Neural crest cell (in vitro differentiated cells): ENCODE measurements at places on chromosomes 12 and 14. TPM values are rescaled to one million over a fixed set of nuclear protein-coding genes. Genes with fewer than 3 reads are reported as not detected.
A peak's percentile ranks its signal among the peaks of the same experiment; 100 is the strongest.

GRCh38 chr12:104456950-104457745 is 400 bp downstream of the CHST11 start:
- H3K36me3 ChIP-seq, result no peaks in the 10 kb centered on the region
- peaks cover 40% of the 10 kb centered on the region for H3K4me1 ChIP-seq
- H3K4me3 ChIP-seq, result peak overlapping the region; percentile 95
- peak; percentile 57 for DNase-seq

- H3K27ac ChIP-seq, result no peak overlapping the region
- H3K4me1 ChIP-seq, result no peaks in the 10 kb centered on the region
- peaks cover 2% of the 10 kb centered on the region for H3K36me3 ChIP-seq
- DNase-seq, result no peak
- no peak overlapping the region for H3K4me3 ChIP-seq
Observed at GRCh38 chr14:50926851-50927386, 17.4 kb downstream of the PYGL start.

GRCh38 chr14:76055330-76055729 is 69.8 kb downstream of the IFT43 start:
- no peak for DNase-seq
- no peak overlapping the region for H3K4me3 ChIP-seq
- peaks cover 5% of the 10 kb centered on the region for H3K36me3 ChIP-seq
- no peak overlapping the region for H3K27ac ChIP-seq
- no peaks in the 10 kb centered on the region for H3K27me3 ChIP-seq
- H3K4me1 ChIP-seq, result peaks cover 4% of the 10 kb centered on the region

GRCh38 chr12:69688471-69689427 is 10.4 kb downstream of the BEST3 start:
- peak overlapping the region; percentile 50 for H3K27ac ChIP-seq
- H3K4me3 ChIP-seq, result no peak overlapping the region
- DNase-seq, result peak; percentile 8
- peaks cover 27% of the 10 kb centered on the region for H3K4me1 ChIP-seq
- H3K36me3 ChIP-seq, result no peaks in the 10 kb centered on the region

DNA sequence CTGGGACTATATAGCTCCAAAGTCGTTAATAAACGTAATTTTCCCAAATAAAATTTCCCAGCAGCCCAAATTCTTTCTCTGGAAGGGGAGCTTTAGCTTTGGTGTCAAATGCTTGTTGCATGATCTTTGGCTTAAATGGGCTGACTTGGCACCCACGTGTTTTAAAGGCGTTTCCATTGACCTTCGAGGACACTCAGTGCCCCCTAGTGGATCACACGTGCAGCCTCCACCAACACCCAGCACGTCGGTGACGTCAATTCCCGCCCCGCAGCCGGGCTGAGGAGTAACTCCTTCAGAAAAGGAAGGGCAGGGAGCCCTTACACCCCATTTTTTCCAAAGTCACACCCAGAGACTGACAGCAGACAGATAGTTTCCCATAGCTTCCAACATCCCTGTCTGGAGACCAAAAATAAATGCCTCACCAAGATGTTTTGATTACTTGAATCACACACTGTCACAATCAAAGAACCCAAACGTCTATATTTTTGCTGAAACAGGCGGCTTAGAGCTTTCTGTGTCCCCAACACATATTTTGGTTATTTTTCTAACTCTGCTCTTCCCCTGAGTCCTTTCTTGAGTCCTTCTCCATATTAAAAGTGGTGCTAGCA is 707.9 kb downstream of the AACS start:
- no peaks in the 10 kb centered on the region for H3K4me1 ChIP-seq
- H3K4me3 ChIP-seq, result no peak overlapping the region
- H3K27ac ChIP-seq, result no peak overlapping the region
- peaks cover 8% of the 10 kb centered on the region for H3K36me3 ChIP-seq
- peak; percentile 5 for DNase-seq

GRCh38 chr14:24613747-24614146 is 4.3 kb upstream of the GZMH start:
- H3K27ac ChIP-seq, result no peak overlapping the region
- no peak overlapping the region for H3K4me3 ChIP-seq
- no peaks in the 10 kb centered on the region for H3K4me1 ChIP-seq

DNA sequence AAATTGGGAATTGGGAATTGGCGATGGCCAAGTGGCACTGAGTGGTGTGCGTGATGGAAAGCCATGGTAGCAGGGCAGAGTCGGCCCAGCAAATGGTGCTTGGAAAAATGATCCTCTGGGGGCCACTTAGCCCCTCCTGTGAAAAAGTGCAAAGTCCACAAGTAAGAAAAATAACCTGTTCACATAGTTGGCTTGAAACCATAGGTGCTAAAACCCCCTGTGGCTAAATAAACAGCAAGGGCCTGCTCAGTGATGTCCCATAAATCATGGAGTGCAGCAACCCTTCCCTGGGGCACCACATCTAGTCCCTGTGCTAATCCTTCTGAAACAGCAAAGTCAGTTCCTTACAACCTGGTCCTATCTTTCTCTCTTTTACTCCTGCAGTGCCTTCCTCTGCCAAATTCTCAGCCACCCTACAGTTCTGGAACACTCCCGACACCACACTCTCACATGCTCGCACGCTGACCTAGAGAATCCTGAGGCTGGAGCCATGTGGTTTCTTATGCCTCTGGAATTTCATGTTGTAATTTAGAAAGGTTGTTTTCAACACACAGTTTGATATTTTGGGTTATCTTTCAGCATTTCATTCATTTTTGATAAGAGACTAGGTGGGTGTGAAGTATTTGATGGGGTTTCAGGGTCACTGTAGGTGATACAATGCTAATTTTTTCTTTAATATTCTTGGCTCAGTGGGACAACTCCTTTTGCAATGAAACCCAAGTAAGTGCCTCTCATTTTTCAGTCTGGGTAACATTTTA is 123.6 kb downstream of the SMOC1 start:
- DNase-seq, result no peak
- H3K36me3 ChIP-seq, result peaks cover 64% of the 10 kb centered on the region
- no peak overlapping the region for H3K27ac ChIP-seq
- H3K4me1 ChIP-seq, result peaks cover 66% of the 10 kb centered on the region
- no peaks in the 10 kb centered on the region for H3K27me3 ChIP-seq

DNA sequence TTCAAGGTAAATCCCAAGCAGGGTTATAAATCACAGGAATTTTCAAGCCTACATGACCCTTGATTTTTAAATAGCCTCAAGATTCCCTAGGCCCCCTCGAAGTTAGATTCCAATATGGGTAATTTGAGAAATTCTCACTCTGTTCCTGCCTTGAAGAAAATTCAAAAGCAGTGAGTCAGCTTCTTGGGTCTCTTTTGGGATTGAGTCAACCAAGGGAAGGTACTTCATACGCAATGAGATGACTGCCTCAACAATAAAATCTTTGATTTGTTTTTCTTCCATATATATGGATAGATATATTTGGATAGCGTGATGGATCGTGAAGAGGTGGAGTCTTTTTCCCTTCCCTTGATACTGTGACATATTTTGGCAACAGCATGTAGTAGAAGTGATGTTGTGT is 180.4 kb upstream of the ATP2B1 start:
- no peak for DNase-seq
- H3K36me3 ChIP-seq, result peaks cover 3% of the 10 kb centered on the region
- H3K27ac ChIP-seq, result no peak overlapping the region
- no peaks in the 10 kb centered on the region for H3K27me3 ChIP-seq
- no peak overlapping the region for H3K4me3 ChIP-seq

GRCh38 chr12:93766796-93767523 is 89.8 kb downstream of the CRADD start:
- no peaks in the 10 kb centered on the region for H3K36me3 ChIP-seq
- no peak for DNase-seq
- H3K4me1 ChIP-seq, result peaks cover 43% of the 10 kb centered on the region
- H3K27ac ChIP-seq, result no peak overlapping the region
- H3K27me3 ChIP-seq, result no peaks in the 10 kb centered on the region

DNA sequence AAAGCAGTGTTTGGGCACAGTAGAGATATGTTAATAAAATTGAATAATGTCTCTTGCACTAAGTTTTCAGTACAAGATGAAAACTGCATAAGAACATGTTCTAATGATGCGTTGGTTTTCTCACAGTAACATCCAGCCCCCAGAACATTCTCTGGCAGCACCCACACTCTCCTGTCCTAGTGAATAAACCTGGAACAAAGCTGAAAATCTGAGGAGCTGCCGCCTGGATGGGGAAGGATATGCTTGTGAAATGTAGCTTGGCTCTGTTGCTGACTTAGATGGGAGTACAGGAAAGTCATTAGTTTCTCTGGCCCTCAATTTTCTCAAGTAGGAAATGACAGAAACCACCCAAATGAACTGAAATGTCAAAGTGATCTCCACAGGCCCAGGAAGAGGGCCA is 323.8 kb downstream of the APAF1 start:
- H3K4me1 ChIP-seq, result no peaks in the 10 kb centered on the region
- no peaks in the 10 kb centered on the region for H3K27me3 ChIP-seq
- H3K36me3 ChIP-seq, result no peaks in the 10 kb centered on the region
- no peak for DNase-seq
- no peak overlapping the region for H3K4me3 ChIP-seq

- DNase-seq, result no peak
- H3K27me3 ChIP-seq, result no peaks in the 10 kb centered on the region
- no peaks in the 10 kb centered on the region for H3K36me3 ChIP-seq
- H3K27ac ChIP-seq, result no peak overlapping the region
Observed at GRCh38 chr12:99386907-99387306, 260.6 kb upstream of the GARIN6 start.

- H3K4me1 ChIP-seq, result no peaks in the 10 kb centered on the region
- peaks cover 2% of the 10 kb centered on the region for H3K36me3 ChIP-seq
- H3K27ac ChIP-seq, result no peak overlapping the region
- no peaks in the 10 kb centered on the region for H3K27me3 ChIP-seq
Observed at GRCh38 chr12:83224012-83224411, 537.3 kb downstream of the TMTC2 start.

- no peaks in the 10 kb centered on the region for H3K36me3 ChIP-seq
- peaks cover 5% of the 10 kb centered on the region for H3K4me1 ChIP-seq
- peaks cover 3% of the 10 kb centered on the region for H3K27me3 ChIP-seq
- H3K27ac ChIP-seq, result no peak overlapping the region
Observed at GRCh38 chr12:50043854-50044253, 13.5 kb upstream of the ASIC1 start.

DNA sequence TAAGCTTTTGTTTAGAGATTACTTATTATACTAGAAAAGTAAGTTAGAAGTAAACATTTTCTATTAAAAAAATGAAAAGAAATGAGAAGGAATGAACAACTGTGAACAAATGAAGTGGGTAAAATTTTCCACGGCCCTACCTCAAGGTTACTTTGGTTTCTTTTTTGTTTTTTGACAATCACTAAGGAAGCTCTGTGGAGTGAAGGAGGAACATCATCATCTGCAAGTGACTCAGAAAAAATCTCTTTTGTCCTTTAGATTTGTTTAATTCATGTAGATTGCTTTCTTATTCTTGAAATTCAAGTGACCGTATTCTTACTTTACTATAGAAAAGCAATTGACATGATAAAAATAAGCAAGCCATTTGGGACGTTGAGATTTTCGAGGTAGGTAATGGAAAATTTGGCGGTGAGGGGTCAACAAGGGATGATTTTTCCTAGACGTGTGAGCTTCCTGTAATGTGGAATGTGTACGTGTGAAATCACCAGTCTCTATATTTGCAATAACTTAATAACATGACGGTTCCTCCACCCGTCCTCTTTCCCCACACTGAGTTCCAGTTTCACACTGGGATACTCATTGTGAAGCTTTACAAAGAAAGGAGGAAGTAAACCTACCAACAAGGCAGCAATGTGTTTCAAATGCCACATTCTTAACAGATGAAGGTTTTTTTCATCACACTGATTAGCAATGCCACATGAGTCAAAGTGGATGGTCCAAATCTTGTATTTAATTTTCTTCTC is 62.3 kb upstream of the EGLN3 start:
- no peaks in the 10 kb centered on the region for H3K27me3 ChIP-seq
- peaks cover 10% of the 10 kb centered on the region for H3K4me1 ChIP-seq
- no peaks in the 10 kb centered on the region for H3K36me3 ChIP-seq
- no peak overlapping the region for H3K4me3 ChIP-seq
- DNase-seq, result no peak

- peaks cover 63% of the 10 kb centered on the region for H3K27me3 ChIP-seq
- peak overlapping the region; percentile 80 for H3K4me3 ChIP-seq
- H3K27ac ChIP-seq, result peak overlapping the region; percentile 73
- H3K36me3 ChIP-seq, result no peaks in the 10 kb centered on the region
Observed at GRCh38 chr12:57552835-57553313, 3.0 kb downstream of the KIF5A start.

GRCh38 chr12:104910196-104910840 is 47.8 kb downstream of the SLC41A2 start:
- H3K4me3 ChIP-seq, result no peak overlapping the region
- H3K27me3 ChIP-seq, result no peaks in the 10 kb centered on the region
- no peaks in the 10 kb centered on the region for H3K4me1 ChIP-seq
- no peaks in the 10 kb centered on the region for H3K36me3 ChIP-seq

DNA sequence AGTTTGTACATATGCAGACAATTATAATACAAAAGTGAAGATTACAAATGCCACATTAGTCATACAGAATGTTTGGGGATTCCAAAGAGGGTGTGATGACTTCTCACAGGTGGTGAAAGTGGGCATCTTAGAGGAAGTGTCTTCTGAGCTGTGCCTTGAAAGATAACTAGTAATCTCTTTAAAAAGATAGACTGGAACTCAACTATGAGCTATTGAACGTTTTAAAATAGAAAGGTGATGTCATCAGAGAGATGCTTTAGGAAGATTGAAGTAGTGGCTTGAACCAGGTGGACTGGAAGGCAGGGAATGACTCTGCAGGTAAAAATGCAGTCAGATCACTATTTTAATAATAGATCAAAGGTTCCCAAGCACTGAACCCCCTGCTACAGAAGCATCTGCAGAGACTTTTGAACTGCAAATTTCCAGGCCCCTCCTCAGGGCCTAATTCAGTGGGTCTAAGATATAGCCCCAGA is 50.3 kb downstream of the SYT1 start:
- no peak overlapping the region for H3K4me3 ChIP-seq
- H3K4me1 ChIP-seq, result no peaks in the 10 kb centered on the region
- no peak for DNase-seq
- H3K36me3 ChIP-seq, result peaks cover 2% of the 10 kb centered on the region
- no peak overlapping the region for H3K27ac ChIP-seq
- no peaks in the 10 kb centered on the region for H3K27me3 ChIP-seq

DNA sequence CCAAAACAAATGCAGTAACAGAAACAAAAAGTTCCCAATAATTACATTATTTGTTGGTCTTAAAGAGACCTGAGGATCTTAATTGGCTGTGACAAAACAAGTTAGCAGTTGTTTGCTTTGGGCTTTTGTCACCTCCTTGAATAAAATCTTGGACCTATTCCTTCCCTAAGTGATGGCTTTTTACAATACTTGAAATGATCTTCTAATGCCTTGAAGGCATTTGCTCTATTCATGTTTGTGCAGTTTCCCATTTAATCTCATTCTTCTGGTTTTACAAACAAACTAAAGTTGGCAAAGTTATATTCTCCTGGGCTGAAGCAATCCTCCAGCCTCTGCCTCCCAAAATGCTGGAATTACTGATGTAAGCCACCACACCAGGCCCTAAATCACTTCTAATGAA is 98.8 kb downstream of the OSBPL8 start:
- no peaks in the 10 kb centered on the region for H3K27me3 ChIP-seq
- no peaks in the 10 kb centered on the region for H3K36me3 ChIP-seq
- DNase-seq, result no peak

Gene FAM222A
- total RNA-seq, result 12.5 and 13.9 TPM in 2 replicates

Gene APPL2
- 51.2 and 51.8 TPM in 2 replicates for total RNA-seq

Gene PMCH
- not detected in 2 replicates for total RNA-seq

Gene TAS2R10
- 1.1 and 1.2 TPM in 2 replicates for total RNA-seq

Gene IFNG-AS1
- total RNA-seq, result not detected in 2 replicates

Gene CDH24
- total RNA-seq, result 33.7 and 37.2 TPM in 2 replicates

Gene ALDH2
- total RNA-seq, result 62.8 and 65.9 TPM in 2 replicates

Gene TESPA1
- not detected in 2 replicates for total RNA-seq

Gene PEBP1
- 305 and 317 TPM in 2 replicates for total RNA-seq

Gene SLC17A8
- not detected in 2 replicates for total RNA-seq

Gene PRH1
- 17.4 and 21.1 TPM in 2 replicates for total RNA-seq

Gene POTEM
- not detected in 2 replicates for total RNA-seq
